ENCODE measurements at places on chromosomes 4 and X.
A peak's percentile ranks its signal among the peaks of the same experiment; 100 is the strongest.

DNA sequence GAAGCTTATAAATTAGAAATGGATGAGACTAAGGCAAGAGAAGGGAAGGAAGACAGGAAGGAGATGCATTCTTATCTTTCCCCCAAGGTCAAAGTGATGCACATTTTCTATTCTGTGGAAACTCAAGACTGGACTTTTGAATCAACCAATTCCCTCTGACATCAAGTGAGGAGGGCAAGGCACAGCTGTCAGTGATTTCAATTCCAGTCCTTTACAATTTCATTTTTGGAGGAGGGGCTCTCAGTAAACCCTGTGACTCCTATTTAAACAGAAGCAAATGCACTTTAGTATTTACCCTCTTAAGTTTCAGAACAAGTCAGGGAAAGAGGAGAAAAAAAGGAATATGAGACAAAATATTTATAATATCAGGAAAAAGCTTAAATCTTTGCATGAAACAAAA is 134.0 kb downstream of the MGST2 start:
- no peak for DNase-seq

DNA sequence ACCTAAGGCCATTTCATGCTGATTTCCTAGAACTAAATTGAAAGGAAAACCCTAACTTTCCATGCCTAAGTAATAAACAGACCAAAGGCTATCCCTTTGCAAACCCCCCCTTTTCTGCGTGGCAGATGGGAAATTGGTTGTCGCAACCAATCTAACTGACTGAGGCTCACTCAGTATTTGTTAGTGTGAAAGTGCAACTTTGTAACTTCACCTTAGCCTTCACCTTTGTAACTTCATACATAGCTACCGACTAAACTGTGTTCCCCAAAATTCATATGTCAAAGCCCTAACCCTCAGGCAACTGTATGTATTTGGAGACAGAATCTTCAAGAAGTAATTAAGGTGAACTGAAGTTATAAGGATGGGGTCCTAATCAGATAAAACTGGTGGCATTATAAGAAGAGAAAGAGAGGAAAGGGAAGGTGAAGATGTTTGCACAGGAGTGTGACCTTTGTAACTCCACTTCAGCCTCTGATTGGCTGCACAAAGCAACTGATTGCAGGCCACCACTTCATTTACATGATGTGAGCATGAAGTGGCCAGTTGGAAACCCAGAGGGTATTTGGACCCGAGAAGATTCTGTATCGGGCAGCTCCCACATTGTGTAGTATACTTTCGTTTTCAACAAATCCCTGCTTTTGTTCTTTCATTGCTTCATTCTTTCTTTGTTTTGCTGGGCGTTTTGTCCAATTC is 4.9 kb upstream of the TMEM33 start:
- no peak for DNase-seq

DNA sequence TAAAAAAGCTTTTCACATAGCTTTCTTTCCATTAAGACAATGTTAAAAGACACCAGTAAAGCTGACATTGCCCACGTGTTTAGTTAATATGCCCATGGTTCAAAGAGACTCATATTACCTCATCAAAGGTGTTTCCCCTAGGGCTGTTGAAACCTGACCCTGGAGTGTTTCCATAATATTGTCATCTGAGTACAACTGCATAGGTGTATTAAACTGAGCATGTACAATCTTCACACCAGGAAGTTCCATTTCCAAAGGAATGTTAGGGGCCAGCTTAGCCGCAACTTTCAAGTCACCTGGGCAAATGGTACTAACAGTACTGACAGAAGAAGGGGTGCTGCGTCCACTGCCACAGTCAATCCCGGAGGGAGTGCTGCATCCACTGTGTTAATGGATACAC is 27.1 kb downstream of the PDLIM3 start:
- peak; percentile 56 for DNase-seq

DNA sequence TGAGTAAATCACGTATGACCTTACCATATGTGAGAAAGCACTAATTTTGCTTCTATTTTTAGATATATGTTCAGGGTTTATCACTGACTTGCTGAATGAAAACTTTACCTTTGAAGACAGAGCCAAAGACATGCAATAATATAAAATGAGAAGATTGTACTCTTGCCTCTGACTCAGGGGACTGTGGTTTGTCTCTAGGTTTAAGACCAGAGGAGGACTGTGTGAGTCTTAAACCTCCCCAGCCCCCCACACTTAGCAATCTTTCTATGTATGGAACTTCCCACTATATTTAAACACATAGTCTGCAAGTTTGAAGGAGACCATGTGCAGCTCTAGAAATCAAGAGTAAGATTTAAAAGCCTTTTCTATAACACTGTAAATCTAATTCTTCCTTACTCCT is 368.7 kb upstream of the FAM241A start:
- no peak for DNase-seq

Measured in NCI-H2081 (cell line).